ENCODE measurements at places on chromosomes 2 and 18. TPM values are rescaled to one million over a fixed set of nuclear protein-coding genes. Genes with fewer than 3 reads are reported as not detected.

- no peak overlapping the region for H3K4me3 ChIP-seq
- no peak for DNase-seq
- no peaks in the 10 kb centered on the region for H3K36me3 ChIP-seq
- H3K27me3 ChIP-seq, result peaks cover 13% of the 10 kb centered on the region
Observed at GRCh38 chr2:100107906-100108647, 34.3 kb downstream of the AFF3 start.

The GPBAR1 gene
- total RNA-seq, result 0.77 TPM

The EPB41L3 gene
- total RNA-seq, result 16.8 TPM

The TNS1 gene
- total RNA-seq, result 11.6 TPM

The ADD2 gene
- total RNA-seq, result 54.0 TPM

- H3K27me3 ChIP-seq, result peaks cover 20% of the 10 kb centered on the region
- peaks cover 14% of the 10 kb centered on the region for H3K4me1 ChIP-seq
- H3K4me3 ChIP-seq, result no peak overlapping the region
Observed at GRCh38 chr2:20525041-20526035, 78.5 kb downstream of the RHOB start.

Measured in endothelial cell (in vitro differentiated cells).